ENCODE measurements at places on chromosomes 12 and 14.
A peak's percentile ranks its signal among the peaks of the same experiment; 100 is the strongest.

GRCh38 chr14:96109596-96110355 lies 70.6 kb downstream of the C14orf132 start:
- DNase-seq = no peak

- no peak for DNase-seq
These were observed 388.0 kb downstream of the VRK1 start for GRCh38 chr14:97185186-97185585.

DNA sequence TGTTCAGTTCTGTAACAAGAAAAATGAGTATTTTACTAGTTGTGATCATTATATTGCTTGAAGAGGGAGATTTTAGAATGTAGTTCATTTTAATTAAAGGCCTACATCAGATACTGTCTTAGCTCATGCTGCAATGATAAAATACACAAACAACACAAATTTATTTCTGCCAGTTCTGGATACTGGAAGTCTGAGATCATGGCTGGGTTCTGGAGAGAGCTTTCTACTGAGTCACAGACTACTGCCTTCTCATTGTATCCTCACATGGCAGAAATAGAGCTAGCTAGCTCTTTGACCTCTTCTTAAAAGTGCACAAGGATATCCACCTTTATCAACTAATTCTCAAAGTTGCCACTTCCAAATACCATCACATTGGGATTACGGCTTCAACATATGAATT lies 53.8 kb downstream of the MIS18BP1 start:
- DNase-seq = peak; percentile 59

- DNase-seq = no peak
These were observed 32.5 kb downstream of the FBXO34 start for GRCh38 chr14:55303691-55304145.

DNA sequence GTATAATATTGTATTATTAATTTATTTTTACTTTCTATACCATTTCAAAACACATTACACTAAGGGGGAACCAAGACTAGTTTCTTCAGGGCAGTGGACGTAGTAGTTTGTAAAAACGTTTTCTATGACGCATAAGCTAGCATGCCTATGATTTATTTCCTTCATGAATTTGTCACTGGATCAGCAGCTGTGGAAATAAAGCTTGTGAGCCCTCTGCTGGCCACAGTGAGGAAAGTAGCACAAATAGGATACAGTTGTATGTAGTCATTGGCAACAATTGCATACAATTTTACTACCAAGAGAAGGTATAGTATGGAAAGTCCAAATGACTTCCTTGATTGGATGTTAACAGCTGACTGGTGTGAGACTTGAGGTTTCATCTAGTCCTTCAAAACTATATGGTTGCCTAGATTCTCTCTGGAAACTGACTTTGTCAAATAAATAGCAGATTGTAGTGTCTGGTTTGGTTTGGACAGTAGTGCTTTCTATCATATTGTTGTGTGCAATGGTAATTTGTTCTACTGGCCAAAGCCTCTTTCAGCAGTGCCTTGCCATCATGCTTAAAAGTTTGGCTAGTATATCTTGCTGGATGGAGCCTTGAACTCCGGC lies 24.3 kb upstream of the PLEKHD1 start:
- DNase-seq = peak; percentile 55

DNA sequence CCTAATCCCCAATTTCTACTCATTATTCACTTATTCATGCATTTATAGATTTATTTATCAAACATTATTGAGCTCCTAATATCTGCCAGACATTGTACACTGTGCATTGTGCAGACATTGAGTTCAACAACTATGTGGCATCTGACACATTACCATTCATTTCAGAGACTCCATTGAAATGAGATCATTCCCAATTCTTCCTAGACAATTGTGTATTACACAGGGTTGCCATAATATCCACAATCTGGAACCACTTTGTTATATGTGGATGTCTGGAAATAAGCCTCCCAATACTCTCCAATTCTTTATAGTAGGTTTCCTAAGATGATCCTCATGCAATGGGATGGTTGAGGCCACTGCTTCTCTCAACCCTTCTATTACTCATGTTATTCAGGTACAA lies 165.0 kb downstream of the OTOGL start:
- no peak for DNase-seq

- no peak for DNase-seq
These were observed 37.9 kb upstream of the GALNT9 start for GRCh38 chr12:132367071-132367851.

DNA sequence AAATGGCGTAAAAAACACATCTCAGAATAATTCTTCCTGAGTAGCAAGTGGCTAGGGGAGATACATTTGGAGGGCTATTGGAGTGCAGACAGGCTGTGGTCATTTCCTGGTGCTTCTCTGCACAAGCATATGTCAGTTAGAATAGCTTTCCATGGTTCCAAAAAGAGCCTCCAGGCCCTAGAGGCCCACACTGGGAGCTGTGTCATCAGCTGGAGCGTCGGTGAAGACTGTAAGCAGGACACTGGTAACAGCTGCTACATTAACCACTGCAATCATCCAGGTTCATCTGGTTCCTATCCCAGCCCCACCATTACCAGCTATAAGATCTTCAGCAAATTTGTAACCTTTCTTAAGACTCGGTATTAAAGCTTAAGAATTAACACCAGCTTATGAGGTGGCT lies 31.7 kb upstream of the APPL2 start:
- DNase-seq = no peak

GRCh38 chr12:87809916-87810315 lies 219.3 kb downstream of the C12orf50 start:
- no peak for DNase-seq

- DNase-seq = no peak
These were observed 13.1 kb upstream of the CLEC7A start for GRCh38 chr12:10142976-10143589.

DNA sequence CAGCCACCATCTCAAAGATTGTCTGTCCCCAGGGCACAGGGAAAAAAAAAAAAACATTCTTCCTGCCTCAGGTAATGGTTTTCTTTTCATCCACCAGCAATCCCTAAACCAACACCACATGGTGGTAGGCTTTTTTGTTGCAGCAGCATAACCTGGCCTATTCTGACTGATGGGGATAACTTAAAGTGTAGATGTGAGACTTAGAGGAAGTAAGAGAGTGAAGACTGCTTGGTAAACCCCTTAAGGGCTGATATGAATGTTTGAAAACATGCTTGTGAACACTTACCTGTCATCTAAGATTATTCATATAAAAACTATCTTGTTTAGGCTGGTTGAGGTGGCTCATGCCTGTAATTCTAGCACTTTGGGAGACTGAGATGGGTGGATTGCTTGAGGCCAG lies 130.2 kb upstream of the RAP1B start:
- DNase-seq = no peak

GRCh38 chr12:20863056-20863455 lies 52.6 kb downstream of the SLCO1B3 start:
- DNase-seq = no peak

DNA sequence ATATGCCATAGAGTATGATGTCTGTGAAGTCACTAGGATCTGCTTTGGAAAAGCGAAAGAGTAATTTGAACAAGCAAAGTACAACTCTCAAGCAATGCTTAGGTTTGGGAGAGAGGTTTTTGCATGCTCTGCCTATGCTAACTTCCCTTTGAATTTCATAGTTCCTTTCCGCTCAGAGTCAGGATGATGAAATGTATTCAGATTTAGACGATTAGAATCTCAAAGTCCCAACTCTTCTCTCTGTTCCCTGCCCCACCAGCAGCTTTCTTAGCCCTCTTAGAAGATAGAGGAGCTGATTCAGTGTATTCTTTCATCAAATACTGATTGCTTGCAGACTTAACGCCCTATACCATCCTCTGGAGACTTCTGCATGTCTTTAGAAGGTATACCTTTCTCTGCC lies 11.5 kb downstream of the RAB5B start:
- DNase-seq = no peak

DNA sequence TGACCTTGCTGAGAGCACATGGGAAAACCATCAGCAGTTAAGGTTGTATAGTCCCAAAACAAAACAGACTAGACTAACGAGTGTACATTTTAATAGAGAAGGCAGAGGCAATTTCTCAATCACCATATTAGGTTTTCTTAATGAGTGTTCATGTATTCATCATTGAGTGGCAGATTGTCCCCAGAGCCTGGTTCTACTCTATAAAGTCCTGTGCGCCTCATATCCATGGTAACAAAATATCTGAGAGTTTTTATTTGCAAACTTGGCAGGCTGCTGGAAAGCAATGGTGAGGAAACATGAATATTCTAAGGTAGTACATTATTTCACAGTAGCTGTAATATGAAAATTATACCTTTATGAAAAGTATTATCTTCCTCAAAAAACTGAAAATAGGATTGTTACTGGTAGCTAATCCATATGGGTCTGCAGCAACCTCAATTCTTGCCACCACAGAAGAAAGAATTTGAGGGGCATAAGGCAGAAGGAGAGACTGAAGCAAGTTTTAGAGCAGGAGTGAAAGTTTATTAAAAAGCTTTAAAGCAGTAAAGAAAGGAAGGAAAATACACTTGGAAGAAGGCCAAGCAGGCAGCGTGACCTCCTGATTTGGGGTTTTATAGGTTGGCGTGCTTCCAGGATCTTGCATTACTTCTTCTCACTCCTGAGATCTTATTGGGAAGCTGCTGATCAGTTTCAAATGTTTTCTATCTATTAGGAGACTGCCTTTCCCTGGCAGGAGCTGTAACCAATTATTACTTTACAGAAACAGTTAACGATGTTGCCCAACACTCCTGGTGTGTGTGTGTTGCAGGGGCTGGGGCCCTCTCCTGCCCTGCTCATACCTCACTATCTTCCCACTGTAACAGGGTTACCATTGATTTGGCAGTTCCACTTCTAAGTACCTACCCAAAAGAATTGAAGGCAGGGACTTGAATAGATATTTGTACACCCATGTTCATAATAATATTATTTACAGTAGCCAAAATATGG lies 154.0 kb upstream of the NUDT4 start:
- DNase-seq = peak; percentile 47

GRCh38 chr12:122560138-122560537 lies 33.1 kb downstream of the KNTC1 start:
- no peak for DNase-seq

- no peak for DNase-seq
These were observed 11.3 kb upstream of the KRT8 start for GRCh38 chr12:52916216-52916615.
